ENCODE measurements at places on chromosomes 1 and 21. TPM values are rescaled to one million over a fixed set of nuclear protein-coding genes. Genes with fewer than 3 reads are reported as not detected.

GRCh38 chr1:27941671-27942540 is 7.1 kb downstream of the SMPDL3B start:
- H3K27me3 ChIP-seq, result no peaks in the 10 kb centered on the region
- H3K27ac ChIP-seq, result no peak overlapping the region
- DNase-seq, result no peak
- H3K36me3 ChIP-seq, result no peaks in the 10 kb centered on the region
- no peak overlapping the region for H3K4me3 ChIP-seq

DNA sequence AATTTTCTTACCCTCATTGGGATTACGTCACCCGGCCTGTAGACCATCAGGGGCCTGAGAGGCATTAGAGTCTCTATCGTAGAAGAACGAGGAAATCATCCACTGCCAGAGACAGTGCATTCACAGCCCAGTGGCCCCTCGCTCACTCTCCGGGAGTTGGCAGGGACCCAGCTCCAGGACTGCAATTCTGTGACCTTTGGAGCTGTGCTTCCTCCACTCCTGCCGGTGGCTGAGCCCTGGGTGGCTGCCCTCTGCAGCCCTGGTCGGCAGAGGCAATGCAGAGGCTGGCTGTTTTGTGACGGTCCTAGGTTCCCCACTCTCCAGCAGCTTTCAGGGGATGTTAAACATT is 12.7 kb downstream of the SLC37A1 start:
- H3K36me3 ChIP-seq, result peaks cover 31% of the 10 kb centered on the region
- no peak for DNase-seq
- peaks cover 58% of the 10 kb centered on the region for H3K4me1 ChIP-seq

DNA sequence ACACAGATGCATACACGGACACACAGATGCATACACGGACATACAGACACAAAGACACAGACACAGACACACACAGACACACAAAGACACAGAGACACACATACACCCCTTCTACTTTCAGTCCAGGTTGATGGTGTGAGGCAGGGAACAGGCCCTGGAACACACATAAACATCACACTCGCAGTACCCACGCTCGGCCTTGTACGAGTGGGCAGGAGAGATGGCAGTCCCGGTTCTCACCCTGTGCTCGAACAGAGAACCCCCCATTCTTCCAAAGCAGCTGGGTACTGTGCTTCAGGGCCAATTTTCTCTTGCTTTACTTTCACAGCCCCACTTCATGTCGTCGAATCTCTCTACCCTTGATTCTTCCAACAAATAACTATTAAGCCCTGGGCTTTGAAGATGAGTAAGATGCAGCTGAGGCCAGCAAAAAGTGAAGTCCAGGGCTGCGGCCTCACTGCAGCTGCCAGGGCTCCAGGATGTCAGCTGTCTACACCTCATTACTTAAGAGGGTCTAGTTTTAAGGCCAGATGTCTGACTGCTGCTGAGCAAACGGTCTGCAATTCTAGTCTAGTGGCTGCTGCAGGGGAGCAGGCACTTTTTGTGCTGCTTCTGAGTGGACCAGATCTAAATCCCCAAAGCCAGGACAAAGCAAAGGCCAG is 90.1 kb downstream of the PGBD5 start:
- peaks cover 9% of the 10 kb centered on the region for H3K27me3 ChIP-seq
- no peak overlapping the region for H3K27ac ChIP-seq
- no peak overlapping the region for H3K4me3 ChIP-seq
- DNase-seq, result no peak
- no peaks in the 10 kb centered on the region for H3K36me3 ChIP-seq

GRCh38 chr21:42463861-42464515 is 32.0 kb downstream of the RSPH1 start:
- peak overlapping the region; percentile 56 for H3K4me3 ChIP-seq
- peaks cover 7% of the 10 kb centered on the region for H3K36me3 ChIP-seq

DNA sequence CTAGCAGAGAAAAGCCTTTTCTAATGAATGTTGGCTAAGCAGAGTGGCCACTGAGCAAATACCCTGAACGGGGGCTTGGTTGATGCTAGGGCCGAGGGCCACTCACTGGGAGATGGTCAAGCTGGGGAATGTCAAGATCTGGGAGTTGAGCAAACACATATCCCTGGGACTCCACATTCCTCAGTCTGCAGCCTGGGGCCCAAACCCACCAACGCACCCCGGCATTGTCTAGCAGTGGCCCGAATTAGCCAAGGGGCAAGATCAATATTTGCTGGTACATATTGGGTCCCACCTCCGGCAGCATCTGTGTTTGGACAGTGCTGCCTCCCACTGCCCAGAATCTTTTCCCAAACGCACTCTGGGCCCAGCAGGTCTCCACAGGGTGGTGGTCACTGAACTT is 144.1 kb downstream of the TRABD2B start:
- H3K4me3 ChIP-seq, result no peak overlapping the region
- peaks cover 3% of the 10 kb centered on the region for H3K27me3 ChIP-seq
- DNase-seq, result no peak
- H3K27ac ChIP-seq, result no peak overlapping the region
- H3K4me1 ChIP-seq, result no peaks in the 10 kb centered on the region
- H3K36me3 ChIP-seq, result no peaks in the 10 kb centered on the region

DNA sequence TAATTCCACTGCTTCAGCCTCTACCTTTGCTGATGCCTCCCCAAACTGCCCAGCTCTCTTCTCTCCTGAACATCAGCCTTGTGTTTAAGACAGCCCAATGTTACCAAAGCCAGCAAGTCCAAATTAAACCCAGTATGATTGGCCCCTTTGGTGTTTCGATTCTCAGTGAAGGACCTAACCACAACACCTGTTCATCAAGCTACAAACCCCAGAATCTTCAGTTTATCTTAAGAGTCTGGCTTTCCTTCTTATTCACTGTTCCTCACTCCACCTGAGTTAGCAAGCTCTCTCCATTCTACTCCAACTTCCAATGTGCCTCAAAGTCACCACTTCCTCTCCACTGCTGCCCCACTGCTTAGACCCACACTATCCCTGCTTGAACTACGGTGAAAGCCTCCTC is 25.5 kb upstream of the ITPKB start:
- no peaks in the 10 kb centered on the region for H3K27me3 ChIP-seq
- no peak overlapping the region for H3K4me3 ChIP-seq
- no peak overlapping the region for H3K27ac ChIP-seq
- no peak for DNase-seq
- H3K4me1 ChIP-seq, result peaks cover 21% of the 10 kb centered on the region

- no peaks in the 10 kb centered on the region for H3K27me3 ChIP-seq
- peaks cover 29% of the 10 kb centered on the region for H3K4me1 ChIP-seq
- DNase-seq, result no peak
- H3K4me3 ChIP-seq, result peak overlapping the region; percentile 85
- H3K27ac ChIP-seq, result peak overlapping the region; percentile 62
These were observed 1.5 kb downstream of the TMEM201 start for GRCh38 chr1:9590201-9590600.

GRCh38 chr1:54968551-54968950 is 11.9 kb upstream of the TMEM61 start:
- no peak for DNase-seq
- no peak overlapping the region for H3K27ac ChIP-seq
- H3K4me1 ChIP-seq, result peaks cover 9% of the 10 kb centered on the region

DNA sequence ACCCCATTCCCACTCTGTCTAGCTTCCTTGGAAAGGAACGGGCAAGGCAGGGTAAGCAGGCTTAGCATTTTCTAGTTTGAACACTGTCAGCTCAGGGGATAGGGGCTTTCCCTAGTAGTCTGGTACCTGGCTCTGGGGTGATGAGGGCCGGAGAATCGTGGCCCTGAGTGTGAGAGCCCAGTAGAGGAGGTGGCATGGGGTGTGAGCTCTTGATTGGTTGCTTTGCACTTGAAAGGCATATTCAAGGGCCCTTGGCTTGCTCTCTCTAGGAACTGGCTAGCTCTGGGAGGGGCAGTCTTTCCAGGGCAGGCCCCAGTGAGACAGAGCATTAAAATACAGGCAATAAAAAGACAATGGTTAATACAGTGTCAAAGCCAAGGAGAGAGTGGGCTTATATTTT is 10.8 kb upstream of the EXTL1 start:
- H3K4me3 ChIP-seq, result no peak overlapping the region
- H3K27me3 ChIP-seq, result no peaks in the 10 kb centered on the region
- no peaks in the 10 kb centered on the region for H3K4me1 ChIP-seq
- no peaks in the 10 kb centered on the region for H3K36me3 ChIP-seq

GRCh38 chr1:16164213-16165072 is 8.6 kb upstream of the EPHA2 start:
- H3K36me3 ChIP-seq, result no peaks in the 10 kb centered on the region
- peak; percentile 28 for DNase-seq
- peak overlapping the region; percentile 35 for H3K4me3 ChIP-seq
- peaks cover 23% of the 10 kb centered on the region for H3K27me3 ChIP-seq
- peaks cover 47% of the 10 kb centered on the region for H3K4me1 ChIP-seq

- no peaks in the 10 kb centered on the region for H3K4me1 ChIP-seq
- no peak overlapping the region for H3K4me3 ChIP-seq
- no peaks in the 10 kb centered on the region for H3K36me3 ChIP-seq
- no peak for DNase-seq
- H3K27ac ChIP-seq, result no peak overlapping the region
These were observed 30.2 kb upstream of the NEK2 start for GRCh38 chr1:211705467-211706091.

GRCh38 chr1:109980324-109981003 is 4.1 kb upstream of the AHCYL1 start:
- peaks cover 2% of the 10 kb centered on the region for H3K4me1 ChIP-seq
- DNase-seq, result no peak
- peaks cover 4% of the 10 kb centered on the region for H3K27me3 ChIP-seq
- no peak overlapping the region for H3K4me3 ChIP-seq
- H3K27ac ChIP-seq, result no peak overlapping the region

- H3K4me1 ChIP-seq, result no peaks in the 10 kb centered on the region
- DNase-seq, result no peak
- H3K36me3 ChIP-seq, result no peaks in the 10 kb centered on the region
- no peaks in the 10 kb centered on the region for H3K27me3 ChIP-seq
- no peak overlapping the region for H3K27ac ChIP-seq
These were observed 5.0 kb downstream of the ABCA4 start for GRCh38 chr1:94115900-94116436.

SMIM11 gene
- total RNA-seq, result 24.8 TPM

OXCT2 gene
- total RNA-seq, result 3.8 TPM

LIPI gene
- total RNA-seq, result not detected
